ENCODE measurements at places on chromosomes 12 and 14. TPM values are rescaled to one million over a fixed set of nuclear protein-coding genes. Genes with fewer than 3 reads are reported as not detected.

Gene NAV3
- 0.85 TPM for total RNA-seq

Gene CPM
- total RNA-seq: 13.0 TPM

Gene HAL
- total RNA-seq: 2.1 TPM

Gene LRR1
- total RNA-seq: 80.3 TPM

Gene FAM90A1
- total RNA-seq: not detected

Gene SYNJ2BP
- total RNA-seq: 7.9 TPM

Gene FGD4
- total RNA-seq: 14.9 TPM

Gene C1RL
- 7.3 TPM for total RNA-seq

Gene GARIN6
- total RNA-seq: not detected

Gene BDKRB1
- not detected for total RNA-seq

Gene SIRT4
- 1.4 TPM for total RNA-seq

Gene ABCB9
- 7.9 TPM for total RNA-seq
